ENCODE measurements at places on chromosomes 12 and 14.

- no peak for DNase-seq
Observed at GRCh38 chr12:39743655-39744054, 124.1 kb upstream of the ABCD2 start.

DNA sequence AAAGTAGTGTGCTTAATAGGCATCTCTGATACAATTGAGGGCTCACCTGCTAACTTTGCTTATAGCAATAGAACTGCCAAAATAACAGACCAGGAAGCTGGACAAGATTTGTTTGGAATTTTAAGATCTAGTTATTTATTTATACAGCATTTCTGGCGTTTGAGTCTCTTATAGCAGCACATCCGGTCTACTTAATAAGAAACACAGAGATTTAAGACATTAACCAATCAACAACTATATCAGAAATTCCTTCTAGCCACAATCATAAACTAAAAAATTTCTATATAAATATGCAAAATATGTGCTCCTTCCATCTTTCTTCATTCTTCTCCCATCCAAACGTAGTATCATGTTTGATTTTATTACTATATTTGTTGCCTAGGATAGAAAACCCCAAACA is 2.6 kb downstream of the RTN1 start:
- no peak for DNase-seq

DNA sequence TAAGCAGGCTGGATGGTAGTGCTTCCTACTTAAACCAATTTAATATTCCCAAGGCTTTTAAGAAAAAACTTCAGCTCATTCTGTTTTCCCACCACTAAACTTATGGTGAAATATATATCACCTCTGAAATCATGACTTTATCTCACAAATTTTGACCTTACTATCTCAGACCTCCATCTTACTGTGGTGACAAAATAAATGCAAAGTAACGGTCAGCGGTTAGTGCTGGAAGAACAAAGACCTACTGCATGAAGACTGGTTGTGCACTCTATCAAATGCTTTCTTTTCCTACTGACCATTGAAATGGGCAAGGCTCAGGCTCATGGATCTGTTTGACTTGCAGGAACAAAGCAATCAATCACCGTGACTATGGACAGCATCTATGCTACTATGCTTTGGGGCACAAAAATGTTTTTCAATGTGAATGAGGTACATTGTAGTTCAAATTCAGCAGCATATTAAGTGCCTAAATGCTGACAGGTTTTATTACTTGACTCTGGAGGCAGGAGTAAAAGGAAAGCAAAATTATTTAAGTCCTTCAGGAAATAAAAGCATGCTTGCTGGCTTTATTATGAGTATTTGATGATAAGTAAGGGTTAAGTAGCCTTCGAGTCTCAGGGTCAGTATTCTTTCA is 43.1 kb upstream of the GTF2A1 start:
- DNase-seq: no peak

- no peak for DNase-seq
Observed at GRCh38 chr14:34340025-34340625, 121.9 kb downstream of the SPTSSA start.

Data from NCI-H2029 treated with DMSO at 0.1 percent for 48 hours (cell line).